ENCODE measurements at places on chromosomes 2 and 18.

GRCh38 chr18:69326094-69326493 lies 74.6 kb upstream of the DOK6 start:
- H3K36me3 ChIP-seq: no peaks in the 10 kb centered on the region
- H3K4me3 ChIP-seq: no peak overlapping the region
- no peaks in the 10 kb centered on the region for H3K4me1 ChIP-seq
- no peaks in the 10 kb centered on the region for H3K27me3 ChIP-seq
- DNase-seq: no peak

DNA sequence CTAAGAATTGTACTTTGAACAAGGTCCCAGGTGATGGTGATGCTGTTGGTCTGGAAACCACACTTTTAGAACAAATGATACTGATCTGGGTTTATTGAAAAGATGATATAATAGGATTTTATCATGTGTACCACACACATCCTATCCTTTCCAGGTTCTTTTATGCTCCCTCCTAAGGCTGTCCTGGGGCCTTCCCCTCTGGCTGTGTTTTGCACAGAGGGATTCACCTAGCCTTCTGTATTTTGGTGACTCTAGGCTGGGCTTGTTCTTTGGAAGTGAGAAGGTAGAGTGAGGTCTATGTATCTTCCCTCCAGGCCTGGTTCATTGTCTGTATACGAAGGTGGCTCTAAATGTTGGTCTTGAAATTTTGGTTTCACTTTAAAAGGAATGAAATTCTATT lies 12.7 kb downstream of the ANXA4 start:
- no peaks in the 10 kb centered on the region for H3K27me3 ChIP-seq
- no peak for DNase-seq
- peaks cover 13% of the 10 kb centered on the region for H3K36me3 ChIP-seq

DNA sequence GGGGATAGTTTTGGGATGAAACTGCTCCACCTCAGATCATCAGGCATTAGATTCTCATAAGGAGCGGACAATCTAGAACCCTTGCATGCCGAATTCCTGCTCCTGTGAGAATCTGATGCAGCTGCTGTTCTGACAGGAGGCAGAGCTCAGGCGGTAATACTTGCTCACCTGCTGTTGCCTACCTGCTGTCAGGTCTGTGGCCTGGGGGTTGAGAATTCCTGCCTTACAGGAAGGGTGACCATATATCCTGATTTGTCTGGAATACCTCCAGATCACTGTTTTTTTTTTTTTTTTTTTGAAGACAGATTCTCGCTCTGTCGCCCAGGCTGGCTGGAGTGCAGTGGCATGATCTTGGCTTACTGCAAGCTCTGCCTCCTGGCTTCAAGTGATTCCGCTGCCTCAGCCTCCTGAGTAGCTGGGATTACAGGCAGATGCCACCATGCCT lies 21.7 kb downstream of the ACSL3 start:
- H3K4me1 ChIP-seq: peaks cover 42% of the 10 kb centered on the region
- H3K36me3 ChIP-seq: peaks cover 5% of the 10 kb centered on the region
- no peak overlapping the region for H3K4me3 ChIP-seq
- DNase-seq: no peak

GRCh38 chr2:26816893-26817292 lies 31.0 kb downstream of the CENPA start:
- no peaks in the 10 kb centered on the region for H3K36me3 ChIP-seq
- H3K4me3 ChIP-seq: no peak overlapping the region
- H3K27ac ChIP-seq: no peak overlapping the region
- no peaks in the 10 kb centered on the region for H3K27me3 ChIP-seq
- DNase-seq: peak; percentile 51

- DNase-seq: no peak
- no peaks in the 10 kb centered on the region for H3K4me1 ChIP-seq
- H3K27ac ChIP-seq: no peak overlapping the region
- no peaks in the 10 kb centered on the region for H3K27me3 ChIP-seq
- H3K36me3 ChIP-seq: no peaks in the 10 kb centered on the region
- no peak overlapping the region for H3K4me3 ChIP-seq
Measured at GRCh38 chr2:60605866-60606265, 52.4 kb upstream of the BCL11A start.

GRCh38 chr2:46181306-46181705 lies 115.9 kb upstream of the EPAS1 start:
- H3K36me3 ChIP-seq: peaks cover 5% of the 10 kb centered on the region
- DNase-seq: no peak
- H3K27ac ChIP-seq: no peak overlapping the region
- no peak overlapping the region for H3K4me3 ChIP-seq

DNA sequence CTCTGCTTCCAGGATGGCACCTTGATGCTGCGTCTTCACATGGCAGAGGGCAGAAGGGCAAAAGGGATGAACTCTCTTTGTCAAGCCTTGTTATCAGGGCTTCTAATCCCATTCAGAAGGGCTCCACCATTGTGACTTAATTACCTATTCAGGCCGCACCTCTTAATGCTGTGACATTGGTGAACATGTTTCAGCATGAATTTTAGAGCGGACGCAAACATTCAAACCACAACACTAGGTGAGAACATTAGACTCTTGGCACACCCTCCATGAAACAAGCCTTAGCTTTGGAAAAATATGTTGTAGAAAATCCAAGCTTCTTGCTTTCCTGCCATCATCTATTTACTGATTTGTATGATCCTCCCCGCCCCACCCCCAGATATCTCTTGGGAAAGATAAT lies 17.9 kb downstream of the DAW1 start:
- no peak for DNase-seq
- no peak overlapping the region for H3K27ac ChIP-seq
- no peak overlapping the region for H3K4me3 ChIP-seq
- H3K36me3 ChIP-seq: no peaks in the 10 kb centered on the region
- no peaks in the 10 kb centered on the region for H3K4me1 ChIP-seq

DNA sequence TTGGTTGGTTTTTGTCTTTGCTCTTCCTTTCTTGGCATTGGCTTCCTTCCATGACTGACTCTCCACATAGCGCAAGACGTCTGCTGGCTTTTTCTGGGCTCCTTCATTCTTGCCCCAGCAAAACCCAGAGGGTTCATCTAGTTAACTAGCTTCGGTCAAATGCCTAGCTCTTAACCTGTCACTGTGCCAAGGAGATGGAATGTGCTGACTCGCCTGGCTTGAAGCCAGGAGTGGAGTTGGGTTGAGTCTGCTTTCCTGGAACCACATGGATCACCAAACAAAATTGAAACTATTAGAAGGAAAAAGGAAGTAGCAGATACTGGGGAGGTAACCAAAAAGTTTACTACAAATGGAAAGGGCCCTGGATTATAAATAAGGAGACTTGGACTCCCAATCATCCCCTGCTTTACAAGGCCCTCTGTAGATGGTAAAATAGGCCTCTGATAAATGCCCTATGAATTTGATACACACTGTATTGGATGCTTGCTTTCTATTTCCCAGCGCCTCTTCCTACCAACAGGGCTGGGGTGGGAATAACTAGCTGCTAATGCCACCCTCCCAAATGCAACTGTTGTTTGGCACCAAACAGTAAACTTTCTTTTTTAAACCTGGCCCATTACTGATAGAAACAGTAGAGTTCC lies 11.3 kb downstream of the MALT1 start:
- no peak overlapping the region for H3K4me3 ChIP-seq
- DNase-seq: no peak
- H3K27ac ChIP-seq: no peak overlapping the region
- no peaks in the 10 kb centered on the region for H3K27me3 ChIP-seq
- H3K4me1 ChIP-seq: peaks cover 10% of the 10 kb centered on the region

DNA sequence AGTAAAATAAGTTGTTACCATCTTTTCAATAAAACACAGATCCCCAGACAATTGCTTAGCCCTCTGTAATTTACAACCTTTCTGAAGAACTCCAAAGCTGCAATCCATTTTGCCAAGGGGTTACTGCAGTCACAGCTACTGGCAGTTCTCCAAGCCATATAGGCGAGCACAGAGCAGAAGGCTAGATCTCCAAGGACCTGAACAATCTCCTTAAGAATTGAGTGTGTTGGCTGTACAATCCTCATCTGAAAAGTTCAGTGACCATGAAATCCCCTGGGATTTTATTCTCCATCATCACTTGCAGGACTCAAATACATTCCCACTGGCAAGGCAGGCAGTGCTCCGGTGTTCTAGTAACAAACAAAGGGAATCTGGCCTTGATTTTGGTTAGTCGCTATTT lies 103.9 kb upstream of the LRP1B start:
- H3K4me1 ChIP-seq: peaks cover 4% of the 10 kb centered on the region
- H3K4me3 ChIP-seq: no peak overlapping the region
- no peaks in the 10 kb centered on the region for H3K36me3 ChIP-seq
- DNase-seq: no peak

GRCh38 chr2:124187948-124188347 lies 162.9 kb downstream of the CNTNAP5 start:
- H3K36me3 ChIP-seq: no peaks in the 10 kb centered on the region
- DNase-seq: no peak
- H3K4me3 ChIP-seq: no peak overlapping the region
- no peaks in the 10 kb centered on the region for H3K4me1 ChIP-seq
- no peak overlapping the region for H3K27ac ChIP-seq

DNA sequence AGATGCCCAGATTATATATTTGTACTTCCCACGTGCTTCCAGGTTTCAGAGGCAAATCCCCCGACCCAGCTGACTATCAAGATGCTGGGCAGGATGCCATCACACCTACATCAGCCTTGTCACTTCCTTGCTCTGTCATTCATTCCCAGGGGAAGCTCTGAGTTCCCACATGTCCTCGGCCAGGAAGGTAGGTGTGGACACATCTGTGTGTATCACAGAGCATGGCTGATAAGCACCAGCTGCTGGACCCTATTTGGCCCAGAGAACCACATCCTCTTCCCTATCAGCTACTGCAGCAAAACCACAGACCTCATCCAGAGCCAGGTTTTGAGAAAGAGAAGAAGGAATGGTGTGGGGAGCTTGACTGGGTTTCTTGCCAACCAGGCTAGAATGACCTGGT lies 31.9 kb upstream of the ITGA6 start:
- no peak for DNase-seq
- H3K4me3 ChIP-seq: no peak overlapping the region
- H3K27ac ChIP-seq: no peak overlapping the region
- no peaks in the 10 kb centered on the region for H3K36me3 ChIP-seq
- no peaks in the 10 kb centered on the region for H3K4me1 ChIP-seq
- no peaks in the 10 kb centered on the region for H3K27me3 ChIP-seq

- no peaks in the 10 kb centered on the region for H3K36me3 ChIP-seq
- H3K27me3 ChIP-seq: no peaks in the 10 kb centered on the region
- no peaks in the 10 kb centered on the region for H3K4me1 ChIP-seq
- no peak for DNase-seq
- H3K27ac ChIP-seq: no peak overlapping the region
Measured at GRCh38 chr2:196952936-196953335, 26.4 kb upstream of the PGAP1 start.

DNA sequence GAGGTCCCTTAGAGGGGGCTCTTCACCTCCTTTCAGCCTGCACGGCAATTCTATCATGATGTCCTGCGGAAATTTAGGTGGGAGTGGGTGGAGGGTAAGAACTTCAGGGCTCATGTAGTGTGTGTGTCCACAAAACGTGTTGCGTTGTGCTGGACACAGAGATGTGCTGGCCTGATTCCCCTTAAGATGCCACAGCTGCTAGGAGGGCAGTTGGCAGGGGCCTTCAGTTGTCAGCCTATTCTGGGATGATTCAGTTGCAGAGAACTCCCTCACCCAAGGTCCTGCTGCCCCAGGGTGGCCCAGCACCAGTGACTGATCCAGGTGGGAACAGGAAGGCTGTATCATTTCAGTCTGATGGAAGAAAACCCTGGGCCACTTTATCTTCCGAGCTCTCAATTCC lies 1.0 kb upstream of the HJURP start:
- H3K27ac ChIP-seq: no peak overlapping the region
- no peak overlapping the region for H3K4me3 ChIP-seq
- no peak for DNase-seq
- H3K36me3 ChIP-seq: peaks cover 6% of the 10 kb centered on the region
- no peaks in the 10 kb centered on the region for H3K27me3 ChIP-seq

DNA sequence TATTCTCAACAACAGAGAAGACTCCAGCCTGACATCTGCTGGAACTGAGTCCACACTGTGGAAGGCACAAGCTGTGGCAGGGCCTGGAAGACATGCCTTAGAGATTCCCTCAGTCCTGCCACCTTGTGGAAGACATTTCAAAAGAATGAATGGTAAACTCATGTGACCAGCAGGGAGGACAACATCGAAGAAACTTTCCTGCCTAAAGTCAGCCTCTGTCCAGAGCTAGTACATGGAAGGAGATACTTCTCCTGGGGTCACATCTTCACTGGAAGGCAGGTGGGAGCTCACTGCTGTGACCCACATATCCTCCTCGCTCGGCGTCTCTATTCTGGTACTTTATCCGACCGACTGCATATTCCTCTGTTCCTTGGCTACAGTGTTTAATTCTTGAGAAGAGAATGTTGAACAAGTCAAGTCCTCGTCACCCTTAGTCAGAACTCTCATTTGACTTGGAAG lies 59.5 kb downstream of the PUM2 start:
- H3K36me3 ChIP-seq: peaks cover 83% of the 10 kb centered on the region
- peak overlapping the region; percentile 64 for H3K27ac ChIP-seq
- no peaks in the 10 kb centered on the region for H3K27me3 ChIP-seq
- peaks cover 7% of the 10 kb centered on the region for H3K4me1 ChIP-seq
- H3K4me3 ChIP-seq: no peak overlapping the region

- no peaks in the 10 kb centered on the region for H3K4me1 ChIP-seq
- DNase-seq: peak; percentile 76
- H3K27ac ChIP-seq: no peak overlapping the region
- H3K36me3 ChIP-seq: no peaks in the 10 kb centered on the region
- H3K27me3 ChIP-seq: no peaks in the 10 kb centered on the region
Measured at GRCh38 chr2:22110244-22110651, 986.5 kb downstream of the TDRD15 start.

DNA sequence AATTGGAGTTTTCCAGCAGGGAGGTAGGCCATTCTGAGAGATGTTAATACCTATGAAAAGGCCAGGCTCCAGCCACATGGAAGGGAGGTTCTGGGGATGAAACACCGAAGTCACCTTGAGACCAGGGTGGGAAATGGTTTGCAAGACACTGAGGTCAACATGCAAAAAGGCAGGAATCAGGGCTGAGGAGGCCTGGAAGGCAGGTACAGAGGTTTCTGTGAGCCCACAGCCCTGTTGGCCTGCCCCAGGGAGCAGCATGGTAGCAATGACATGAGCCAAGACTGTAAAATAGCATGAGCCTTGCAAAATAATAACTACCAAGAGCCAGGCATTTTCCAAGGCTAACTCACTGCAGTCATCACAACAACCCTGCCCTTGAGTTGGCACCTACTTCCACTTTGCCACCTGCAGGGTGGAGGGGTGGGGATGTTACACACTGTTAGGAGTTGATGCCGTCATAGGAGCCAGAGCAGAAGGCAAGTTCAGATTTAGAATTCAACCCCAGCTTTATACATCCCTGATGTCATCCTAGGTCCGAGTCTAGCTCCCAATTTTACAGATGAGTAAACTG lies 61.3 kb downstream of the ZBTB7C start:
- no peak overlapping the region for H3K4me3 ChIP-seq
- no peaks in the 10 kb centered on the region for H3K36me3 ChIP-seq
- no peak for DNase-seq
- peaks cover 45% of the 10 kb centered on the region for H3K4me1 ChIP-seq

GRCh38 chr2:217248312-217248935 lies 388.6 kb upstream of the TNP1 start:
- H3K36me3 ChIP-seq: no peaks in the 10 kb centered on the region
- peaks cover 9% of the 10 kb centered on the region for H3K4me1 ChIP-seq
- no peaks in the 10 kb centered on the region for H3K27me3 ChIP-seq
- H3K4me3 ChIP-seq: no peak overlapping the region
- DNase-seq: peak; percentile 74
- H3K27ac ChIP-seq: no peak overlapping the region

- H3K27ac ChIP-seq: no peak overlapping the region
- H3K36me3 ChIP-seq: no peaks in the 10 kb centered on the region
- DNase-seq: no peak
- no peaks in the 10 kb centered on the region for H3K27me3 ChIP-seq
- no peaks in the 10 kb centered on the region for H3K4me1 ChIP-seq
Measured at GRCh38 chr2:187405921-187406320, 42.1 kb downstream of the CALCRL start.

All from SK-N-SH (cell line).